Stimulated activated memory B cell treated with anti-CD40 and anti-IgM and Interleukin-4, amounts not matched to agents 10 μg/mL and 1 μg/mL and 100 μg/mL, for 72 hours (primary cell): ENCODE measurements at places on chromosomes 3 and 15.
A peak's percentile ranks its signal among the peaks of the same experiment; 100 is the strongest.

DNA sequence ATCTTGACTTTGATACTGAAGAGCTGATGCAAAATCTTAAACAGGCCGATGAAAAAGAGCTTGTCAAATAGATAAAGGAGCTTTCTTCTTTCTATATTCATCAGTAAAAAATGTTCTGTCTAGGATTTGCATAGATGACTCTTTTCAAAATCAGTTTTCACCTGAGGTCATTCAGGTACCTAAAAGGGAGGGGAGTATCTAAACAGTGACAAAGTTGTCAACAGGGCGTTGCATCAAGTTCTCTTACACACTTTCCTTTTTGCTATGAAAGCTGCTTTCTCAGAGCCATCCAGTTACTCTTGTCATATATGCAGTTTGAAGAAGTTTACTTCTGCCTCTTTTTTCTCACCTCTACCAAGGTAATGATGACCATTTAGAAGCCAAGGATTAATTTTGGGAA is 60.0 kb downstream of the AKAP13 start:
- ATAC-seq: peak; percentile 50

DNA sequence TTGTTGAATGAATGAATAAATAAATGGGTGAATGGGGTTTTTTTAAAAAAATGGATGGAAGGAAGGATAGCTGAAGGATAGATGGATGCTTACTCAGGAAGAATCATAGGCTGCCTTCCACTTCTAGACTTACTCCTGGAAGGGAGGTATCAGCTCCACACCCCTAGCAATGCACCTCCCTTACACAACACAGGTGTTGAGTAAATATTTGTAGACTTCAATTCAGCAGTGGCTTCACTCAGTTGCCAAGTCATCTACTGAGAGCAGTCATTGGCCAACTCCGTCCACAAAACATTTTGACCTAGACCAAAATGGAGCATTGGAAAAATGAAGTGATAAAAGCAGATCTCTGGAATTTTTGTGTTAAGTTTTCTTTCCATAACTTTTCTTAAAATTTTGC is 65.5 kb upstream of the ST8SIA2 start:
- ATAC-seq: no peak

- ATAC-seq: no peak
These were observed 16.0 kb downstream of the CMSS1 start for GRCh38 chr3:99833617-99834205.

DNA sequence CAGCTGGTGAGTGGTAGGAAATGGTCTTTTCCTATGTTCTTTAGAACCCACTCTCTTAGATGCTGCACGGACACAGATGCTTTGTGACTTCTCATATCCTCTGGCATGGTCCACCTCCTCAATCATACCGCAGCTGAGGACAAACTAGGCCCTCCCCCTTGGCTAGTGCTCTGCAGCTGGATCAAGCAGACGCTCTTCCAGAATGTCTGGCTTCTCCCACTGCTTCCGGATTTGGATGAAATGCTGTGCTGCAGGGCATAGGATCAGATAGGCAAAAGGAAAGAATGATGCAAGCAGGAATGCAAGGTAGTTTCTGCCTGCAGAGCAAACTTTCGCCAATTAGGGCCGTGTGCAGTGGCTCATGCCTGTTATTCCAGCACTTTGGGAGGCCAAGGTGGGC is 75.7 kb upstream of the SLC4A7 start:
- ATAC-seq: no peak

DNA sequence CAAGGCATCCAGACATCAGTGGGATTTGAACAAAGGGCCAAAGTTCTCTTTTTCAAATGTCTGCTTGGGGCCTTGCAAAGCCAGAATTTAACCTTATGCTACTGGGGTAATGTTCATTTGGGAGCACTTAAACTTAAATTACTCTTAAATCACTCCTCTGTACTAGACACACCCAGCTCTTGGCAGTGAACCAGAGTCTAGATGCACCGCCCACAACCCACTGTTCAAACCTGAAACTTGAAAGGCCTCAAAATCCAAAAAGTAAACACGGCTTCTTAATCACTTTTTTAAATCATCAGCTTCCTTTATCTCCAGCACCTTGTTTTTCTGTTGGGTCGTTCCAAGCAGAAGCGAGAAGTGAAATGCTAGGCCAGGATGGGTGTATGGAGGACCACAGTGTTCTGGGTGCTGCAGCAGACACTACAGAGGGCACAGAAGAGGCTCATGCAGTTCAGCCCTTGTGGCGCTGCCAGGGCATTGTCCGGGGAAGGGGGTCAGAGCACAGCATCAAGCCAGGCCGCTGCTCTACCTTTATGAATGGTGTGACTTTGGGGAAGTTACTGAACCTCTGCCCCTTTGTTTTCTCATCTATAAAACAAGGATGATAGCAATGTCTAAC is 28.8 kb downstream of the MECOM start:
- no peak for ATAC-seq

GRCh38 chr3:95148107-95148506 is 1085.2 kb downstream of the NSUN3 start:
- no peak for ATAC-seq

- no peak for ATAC-seq
These were observed 48.3 kb downstream of the MB21D2 start for GRCh38 chr3:192869131-192870031.

DNA sequence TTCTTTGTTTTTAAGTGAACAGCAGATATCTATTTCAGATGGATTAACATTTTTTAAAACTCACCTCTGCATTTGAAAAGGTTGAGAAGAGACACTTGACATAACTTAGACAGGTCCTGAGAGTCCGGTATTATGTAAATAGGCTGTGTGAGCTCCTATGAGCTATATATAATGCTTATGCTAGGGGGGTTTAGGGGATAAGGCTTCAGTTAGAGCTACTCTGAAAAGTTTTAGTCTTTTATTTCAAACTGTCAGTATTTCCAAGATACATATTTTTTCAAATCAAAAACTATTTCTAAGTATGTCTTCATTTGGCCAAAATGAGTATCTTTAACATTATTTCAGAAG is 16.9 kb downstream of the SHC4 start:
- ATAC-seq: no peak

- ATAC-seq: no peak
These were observed 39.6 kb downstream of the TLE3 start for GRCh38 chr15:70057931-70058641.

DNA sequence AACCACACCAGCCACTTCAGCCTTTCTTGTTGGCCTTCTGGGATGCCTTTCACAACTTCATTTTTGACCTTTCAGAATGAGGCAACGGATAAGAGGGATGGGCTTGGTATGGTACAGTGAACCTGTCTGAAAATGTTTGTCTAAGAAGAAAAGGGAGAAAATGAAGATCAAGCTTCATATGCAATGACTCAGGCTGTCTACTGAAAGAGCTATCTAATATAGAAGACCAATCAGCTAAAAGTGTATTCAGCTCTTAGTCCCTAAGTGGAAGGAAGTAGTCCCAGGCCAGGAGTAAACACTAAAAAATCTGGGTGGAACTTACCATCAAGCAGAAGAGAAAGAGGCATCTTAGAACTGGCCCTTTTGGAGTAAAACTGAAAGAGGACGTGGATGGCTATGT is 12.2 kb upstream of the UPK1B start:
- ATAC-seq: no peak

- ATAC-seq: no peak
These were observed 610.0 kb downstream of the FOXP1 start for GRCh38 chr3:70973558-70973957.

DNA sequence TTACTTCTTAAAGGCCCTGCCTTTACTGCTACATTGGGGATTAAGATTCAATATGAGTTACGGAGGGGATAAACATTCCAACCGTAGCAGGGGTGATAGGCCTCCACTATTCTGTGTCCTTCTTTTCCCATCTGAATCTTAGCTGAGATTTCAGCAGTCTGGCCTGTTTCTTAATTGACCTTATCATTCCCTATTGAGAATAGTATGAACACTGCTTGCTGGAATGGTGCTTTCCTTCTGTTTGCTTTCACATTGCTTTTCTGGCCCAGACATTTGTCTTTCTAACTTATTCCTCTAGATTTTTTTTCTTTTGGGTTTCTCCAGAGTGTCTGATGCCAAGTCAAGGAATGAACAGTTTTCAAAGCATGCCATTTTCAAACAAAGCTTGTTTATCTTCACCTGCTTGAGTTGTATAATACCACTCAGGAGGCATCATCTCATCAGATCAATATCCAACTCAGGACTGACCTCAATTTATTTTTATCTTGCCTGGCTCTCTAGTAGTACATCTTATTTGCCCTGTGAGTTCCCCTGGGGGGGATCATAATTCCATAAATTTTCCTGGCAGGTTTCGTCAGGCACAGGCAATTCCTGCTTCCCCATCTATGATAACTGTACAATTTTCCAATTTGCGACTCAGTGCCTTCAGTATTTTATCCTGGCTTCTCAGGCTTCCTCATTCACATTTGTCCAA is 161.1 kb upstream of the STT3B start:
- ATAC-seq: no peak

- ATAC-seq: no peak
These were observed 319.1 kb downstream of the LPP start for GRCh38 chr3:188473045-188473444.

DNA sequence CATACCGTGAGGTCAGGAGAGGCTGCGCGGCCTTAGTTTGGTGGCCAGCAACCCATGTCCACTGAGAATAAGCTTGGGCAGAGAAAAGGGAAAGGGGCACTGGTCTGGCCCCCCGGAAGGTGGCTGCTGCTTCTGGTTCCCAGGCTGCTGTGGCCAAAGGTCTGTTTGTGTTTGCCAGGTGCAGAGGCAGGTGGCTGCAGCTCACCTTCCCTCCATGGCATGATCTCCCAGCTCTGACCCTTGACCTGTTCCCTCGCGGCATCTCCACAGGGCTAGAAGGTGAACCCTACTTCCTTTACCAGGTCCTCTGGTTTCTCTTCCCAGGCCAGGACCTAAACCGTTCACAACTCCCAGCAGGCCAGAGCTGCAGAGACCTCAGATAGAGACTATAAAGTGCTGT is 13.8 kb downstream of the VPS18 start:
- ATAC-seq: no peak

DNA sequence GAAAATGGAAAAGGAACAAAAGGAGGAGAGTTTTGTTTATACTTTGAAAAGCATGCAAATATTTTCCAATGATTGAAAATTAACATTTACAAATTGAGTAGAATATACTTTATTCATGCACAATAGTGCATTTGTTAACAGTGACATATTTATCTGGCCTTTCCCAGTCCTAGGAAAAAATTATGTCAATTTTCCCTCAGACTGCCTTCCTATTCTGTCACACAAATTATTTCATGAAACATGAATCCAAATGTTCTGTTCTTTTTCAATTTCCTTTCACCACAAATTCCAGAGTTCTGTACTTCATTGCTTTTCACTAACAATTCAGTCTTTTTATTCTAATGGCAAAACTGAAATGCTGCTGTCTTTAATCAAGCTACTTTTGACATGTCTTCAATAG is 945.1 kb downstream of the ROBO1 start:
- no peak for ATAC-seq

- ATAC-seq: no peak
These were observed 9.5 kb downstream of the ACAD11 start for GRCh38 chr3:132650153-132650552.

DNA sequence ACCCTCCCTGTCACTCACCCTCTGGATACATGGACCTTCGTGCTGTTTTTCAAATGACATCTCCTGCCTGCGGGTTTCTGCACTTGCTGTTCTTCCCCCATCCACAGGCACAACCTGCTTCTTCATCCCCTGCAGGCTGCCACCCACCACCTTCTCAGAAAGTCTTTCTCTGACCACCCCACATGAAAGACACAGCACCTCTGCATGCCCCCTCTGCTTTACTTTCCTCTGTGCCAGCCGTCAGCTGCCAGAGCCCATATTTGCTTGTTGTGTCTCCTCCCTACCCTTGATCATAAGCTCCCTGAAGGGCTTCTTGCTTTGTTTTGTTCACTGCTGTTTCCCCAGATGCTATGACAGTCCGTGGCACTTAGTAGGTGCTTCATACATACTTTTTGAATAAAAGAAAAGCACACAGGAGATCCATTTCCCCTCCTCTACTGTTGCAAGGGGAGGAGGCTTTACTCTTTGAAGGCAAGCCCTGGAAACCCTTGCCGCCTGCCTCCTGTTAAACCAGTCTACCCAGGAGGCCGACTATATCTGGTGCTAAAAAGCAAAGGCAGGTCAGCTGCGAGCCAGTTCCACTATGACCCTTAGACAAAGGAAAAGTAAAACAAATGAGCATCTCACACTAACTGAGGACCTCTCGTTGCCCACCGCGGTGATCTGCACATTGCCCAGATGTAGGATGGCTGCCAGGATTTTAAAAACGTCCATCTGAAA is 31.9 kb downstream of the MYO5C start:
- ATAC-seq: no peak

- no peak for ATAC-seq
These were observed 7.6 kb downstream of the FRMD4B start for GRCh38 chr3:69378112-69378802.

DNA sequence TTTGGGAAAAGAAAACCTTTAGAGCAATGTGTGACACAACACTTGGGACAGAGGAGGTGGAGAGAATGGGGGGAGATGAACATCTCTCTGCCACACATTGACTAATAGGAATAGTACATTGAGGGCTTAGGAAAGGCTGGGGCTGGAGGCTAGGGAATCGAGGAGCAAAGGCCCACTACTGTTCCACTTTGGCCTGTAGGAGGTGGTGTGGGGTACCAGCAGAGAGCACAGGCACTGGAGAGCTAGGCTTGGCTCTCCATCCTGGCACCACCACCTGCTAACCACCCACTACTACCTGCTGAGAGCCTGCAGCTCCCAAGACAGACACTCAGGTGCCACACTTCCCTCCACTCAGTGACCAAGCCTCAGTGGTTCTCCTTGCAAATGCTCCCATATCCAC is 19.4 kb downstream of the CCDC32 start:
- ATAC-seq: no peak

GRCh38 chr3:58478781-58479180 is 13.1 kb upstream of the KCTD6 start:
- no peak for ATAC-seq

- ATAC-seq: no peak
These were observed 127.4 kb upstream of the ADAMTS9 start for GRCh38 chr3:64815195-64815631.

DNA sequence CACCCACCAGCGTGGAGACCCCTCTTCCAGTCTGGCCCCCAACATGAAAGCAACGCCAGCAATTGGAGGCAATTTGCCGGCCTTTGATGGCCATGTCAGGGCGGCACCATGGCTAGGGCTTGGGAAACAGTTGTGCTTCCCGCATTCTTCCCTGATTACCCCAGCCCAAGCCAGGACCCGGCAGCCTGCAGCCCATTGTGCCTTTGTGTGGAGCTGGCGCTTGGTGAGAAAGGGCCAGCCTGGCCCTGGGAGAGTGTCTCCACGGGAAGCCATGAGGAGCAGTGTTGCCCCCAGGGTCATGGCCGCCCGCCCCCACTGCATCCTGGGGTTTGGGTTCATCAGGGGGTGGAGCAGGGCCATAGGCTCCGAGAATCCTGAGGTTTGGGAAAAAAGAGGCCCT is 66.0 kb downstream of the DNAJB8 start:
- ATAC-seq: no peak

GRCh38 chr3:57079474-57079831 is 19.0 kb downstream of the SPATA12 start:
- no peak for ATAC-seq

GRCh38 chr15:95715116-95715903 is 615.2 kb upstream of the NR2F2 start:
- ATAC-seq: no peak

- ATAC-seq: no peak
These were observed 174.9 kb downstream of the SCAPER start for GRCh38 chr15:76730262-76730661.
